ENCODE measurements at places on chromosomes 1 and 21.

- no peak for DNase-seq
Measured at GRCh38 chr1:27592232-27592930, 11.6 kb downstream of the AHDC1 start.

- DNase-seq = no peak
Measured at GRCh38 chr1:205147191-205147835, 25.5 kb upstream of the RBBP5 start.

DNA sequence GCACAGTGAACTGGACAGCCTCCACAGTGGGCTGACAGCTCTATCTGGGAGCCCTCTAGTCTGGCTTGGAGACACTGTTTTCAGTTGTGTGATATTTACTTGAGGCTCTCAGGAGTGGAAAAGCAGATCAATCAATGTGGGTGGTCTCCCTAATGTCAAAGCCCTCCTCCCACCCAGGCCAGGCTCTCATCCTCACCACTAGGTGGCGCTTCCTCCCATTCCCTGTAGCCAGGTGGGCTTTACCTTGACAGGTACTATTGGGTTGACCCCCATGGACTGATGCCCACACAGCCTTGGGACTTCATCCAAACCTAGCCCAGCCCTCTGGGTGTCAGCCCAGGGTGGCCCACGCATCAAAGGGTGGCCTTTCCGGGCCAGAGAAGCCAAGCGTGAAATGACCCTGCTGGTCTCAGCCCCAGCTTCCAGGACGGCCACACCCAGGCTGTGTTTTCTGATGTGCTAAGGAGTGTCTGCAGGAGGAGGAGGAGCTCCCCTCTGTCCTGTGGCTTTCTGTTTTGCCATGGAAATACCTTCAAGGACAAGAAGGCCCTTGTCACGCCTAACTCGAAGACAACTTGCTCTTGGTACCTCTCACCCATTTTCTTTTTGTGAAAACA, 54.0 kb downstream of the CLIC6 start:
- no peak for DNase-seq

DNA sequence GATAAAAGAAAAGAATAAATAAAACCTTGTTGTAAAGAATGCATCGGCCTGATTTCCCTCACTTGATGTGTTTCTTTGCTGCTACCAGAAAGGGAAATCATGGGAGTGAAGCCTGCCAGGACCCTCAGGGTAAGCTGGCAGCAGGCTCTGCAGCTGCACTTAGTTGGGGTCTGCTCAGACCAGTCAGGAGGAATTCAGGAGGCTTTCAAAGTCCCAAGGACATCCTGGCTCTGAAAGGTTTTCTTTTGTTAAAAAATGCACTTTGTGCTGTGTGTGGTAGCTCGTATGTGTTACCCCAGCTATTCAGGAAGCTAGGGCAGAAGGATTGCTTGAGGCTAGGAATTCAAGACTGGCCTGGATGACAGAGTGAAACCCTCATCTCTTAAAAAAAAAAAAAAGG, 254.8 kb downstream of the ZNF648 start:
- no peak for DNase-seq

- no peak for DNase-seq
Measured at GRCh38 chr1:156608981-156609380, 7.7 kb upstream of the GPATCH4 start.

DNA sequence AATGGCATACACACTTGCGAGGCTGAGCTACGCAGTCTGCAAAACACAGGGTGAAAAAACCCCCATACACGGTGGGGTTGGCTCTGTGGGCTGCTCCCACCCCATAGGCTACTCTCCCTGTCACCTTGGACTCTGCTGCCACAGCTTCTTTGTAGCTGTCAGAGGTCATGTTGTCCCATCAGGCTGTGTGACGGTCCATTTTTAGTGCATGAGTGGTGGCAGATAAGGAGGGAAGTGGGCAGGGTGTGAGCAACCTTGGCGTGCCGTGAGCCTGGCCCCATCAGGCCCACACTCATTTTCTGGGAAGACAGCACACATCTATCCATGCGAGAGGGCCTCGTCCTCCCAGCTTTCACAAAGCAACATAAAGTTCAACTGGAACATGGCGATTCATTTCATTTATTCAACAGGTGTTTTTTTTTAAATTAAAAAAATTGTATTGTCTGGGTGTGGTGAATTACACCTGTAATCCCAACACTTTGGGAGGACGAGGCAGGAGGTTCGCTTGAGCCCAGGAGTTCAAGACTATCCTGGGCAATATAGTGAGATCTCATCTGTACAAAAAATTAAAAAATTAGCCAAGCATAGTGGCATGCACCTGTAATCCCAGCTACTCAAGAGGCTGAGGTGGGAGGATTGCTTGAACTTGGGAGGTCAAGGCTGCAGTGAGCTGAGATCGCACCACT, 9.5 kb downstream of the GPR137B start:
- DNase-seq = no peak

- DNase-seq = no peak
Measured at GRCh38 chr1:224513383-224513782, 78.8 kb upstream of the WDR26 start.

GRCh38 chr1:55262822-55263221, 47.7 kb upstream of the USP24 start:
- no peak for DNase-seq

DNA sequence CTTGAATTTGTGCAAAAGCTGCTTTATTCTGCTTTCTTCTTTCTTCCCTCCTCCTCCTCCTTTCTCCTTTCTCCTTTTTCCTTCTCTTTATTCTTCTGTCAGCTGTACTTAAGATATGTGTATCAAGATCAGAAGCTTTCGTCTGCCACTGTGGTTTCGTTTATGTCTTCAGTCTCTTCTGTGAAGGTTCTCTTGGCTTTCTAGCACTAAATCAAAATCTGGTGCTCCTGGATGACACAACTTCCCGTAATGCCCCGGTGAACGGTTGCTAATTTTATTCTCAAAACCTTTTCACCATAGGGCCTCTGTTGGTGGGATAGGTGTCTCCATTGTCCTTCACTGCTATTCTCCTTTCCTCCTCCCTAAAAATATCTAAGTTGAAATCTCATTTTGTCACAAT, 5.0 kb downstream of the ATF6 start:
- no peak for DNase-seq

- no peak for DNase-seq
Measured at GRCh38 chr1:229227298-229227919, 43.5 kb upstream of the RAB4A start.

GRCh38 chr1:115284209-115284608, 53.8 kb downstream of the NGF start:
- no peak for DNase-seq

DNA sequence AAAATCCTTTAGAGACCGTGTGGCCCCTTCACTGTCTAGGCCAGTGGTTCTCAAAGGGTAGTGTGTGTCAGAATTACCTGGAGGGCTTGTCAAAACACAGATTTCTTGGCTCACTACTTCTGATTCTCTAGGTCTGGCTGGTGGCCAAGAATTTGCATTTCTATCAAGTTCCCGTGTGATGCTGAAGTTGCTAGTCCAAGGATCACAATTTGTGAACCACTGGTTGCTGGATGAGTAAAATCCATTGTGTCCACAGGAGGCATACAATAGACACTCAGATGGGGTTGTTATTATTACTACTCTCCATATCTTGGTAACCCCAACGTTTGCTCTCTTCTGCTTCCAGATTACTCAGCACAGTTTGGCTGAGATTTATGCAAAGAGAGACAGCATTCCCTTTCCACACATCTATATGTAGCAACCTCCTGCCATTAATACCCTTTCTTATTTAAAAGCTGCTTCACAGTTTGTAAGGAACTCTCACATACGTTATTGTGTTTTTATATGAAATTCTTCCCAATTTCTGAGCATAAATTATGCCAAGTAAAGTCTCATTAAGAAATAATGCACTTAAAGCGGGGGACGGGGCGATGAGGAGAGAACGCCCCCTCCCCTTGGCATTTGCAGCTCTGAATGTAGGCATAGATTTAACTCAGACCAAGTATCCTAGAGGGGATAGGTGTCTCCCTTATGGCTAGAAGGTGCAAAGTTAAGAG, 720 bp upstream of the TMCC2 start:
- no peak for DNase-seq

- no peak for DNase-seq
Measured at GRCh38 chr1:32394890-32395432, 720 bp upstream of the BSDC1 start.
